Fibroblast of the conjunctiva (primary cell): ENCODE measurements at places on chromosomes 5 and 9.
A peak's percentile ranks its signal among the peaks of the same experiment; 100 is the strongest.

- peak; percentile 91 for DNase-seq
These were observed 42.9 kb upstream of the AFAP1L1 start for GRCh38 chr5:149228618-149229297.

GRCh38 chr9:132059361-132059760 is 20.3 kb downstream of the MED27 start:
- no peak for DNase-seq

- no peak for DNase-seq
These were observed 15.0 kb downstream of the TRPC7 start for GRCh38 chr5:136350343-136350742.

DNA sequence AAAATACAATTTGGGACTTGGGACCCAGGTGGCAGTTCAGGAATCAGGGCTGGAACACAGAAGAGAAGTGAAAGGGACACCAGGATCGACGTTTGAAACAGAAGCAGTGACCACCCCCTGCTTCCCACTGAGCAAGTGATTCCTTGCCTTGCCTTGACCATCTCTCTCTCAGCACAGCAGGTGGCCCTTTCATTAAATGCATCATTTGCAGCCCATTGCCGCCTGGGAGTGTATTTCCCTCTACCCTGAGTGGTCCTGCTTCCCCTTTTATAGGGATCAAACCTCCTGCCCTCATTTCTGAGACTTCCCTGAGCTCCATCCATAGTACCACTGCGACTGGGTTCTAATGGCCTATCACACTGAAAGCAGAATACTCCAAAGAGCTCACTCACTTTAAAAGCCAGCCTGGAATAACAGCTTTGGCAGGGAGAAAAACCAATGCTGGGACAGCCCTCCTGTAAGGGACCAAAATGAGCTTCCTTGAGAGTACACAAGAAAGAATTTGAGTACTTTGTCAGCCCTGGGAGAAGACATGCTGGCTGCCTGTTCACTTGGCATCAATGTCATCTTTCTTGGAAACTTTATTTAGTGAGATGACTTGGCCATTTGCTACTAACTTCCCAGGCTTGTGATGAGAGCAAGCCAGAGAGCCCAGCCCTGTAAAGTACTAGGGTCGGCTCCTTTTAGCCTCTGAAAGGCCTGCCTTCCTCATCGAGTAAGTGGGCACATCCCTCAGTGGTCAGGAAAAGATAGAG is 149.7 kb downstream of the SLIT3 start:
- no peak for DNase-seq

DNA sequence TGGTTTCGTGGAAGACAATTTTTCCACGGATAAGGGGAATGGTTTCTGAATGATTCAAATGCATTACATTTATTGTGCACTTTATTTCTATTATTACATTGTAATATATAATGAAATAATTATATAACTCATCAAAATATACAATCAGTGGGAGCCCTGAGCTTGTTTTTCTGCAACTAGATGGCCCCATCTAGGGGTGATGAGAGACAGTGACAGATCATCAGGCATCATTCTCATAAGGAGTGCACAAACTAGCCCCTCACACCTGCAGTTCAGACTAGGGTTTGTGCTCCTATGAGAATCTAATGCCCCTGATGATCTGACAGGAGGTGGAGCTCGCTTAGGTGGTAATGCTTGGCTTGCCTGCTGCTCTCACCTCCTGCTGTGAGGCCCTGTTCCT is 6.4 kb downstream of the ISCA1 start:
- DNase-seq, result no peak

GRCh38 chr9:116149844-116150243 is 3.7 kb upstream of the PAPPA start:
- no peak for DNase-seq

- no peak for DNase-seq
These were observed 69.7 kb upstream of the DAPK1 start for GRCh38 chr9:87427851-87428506.

GRCh38 chr5:35904443-35905132 is 33.8 kb downstream of the CAPSL start:
- no peak for DNase-seq

GRCh38 chr5:68958428-68958827 is 135.4 kb upstream of the SLC30A5 start:
- DNase-seq, result no peak

- no peak for DNase-seq
These were observed 95.1 kb downstream of the RNF180 start for GRCh38 chr5:64260756-64261155.

- DNase-seq, result no peak
These were observed 72.1 kb upstream of the GALNT10 start for GRCh38 chr5:154118385-154118784.

DNA sequence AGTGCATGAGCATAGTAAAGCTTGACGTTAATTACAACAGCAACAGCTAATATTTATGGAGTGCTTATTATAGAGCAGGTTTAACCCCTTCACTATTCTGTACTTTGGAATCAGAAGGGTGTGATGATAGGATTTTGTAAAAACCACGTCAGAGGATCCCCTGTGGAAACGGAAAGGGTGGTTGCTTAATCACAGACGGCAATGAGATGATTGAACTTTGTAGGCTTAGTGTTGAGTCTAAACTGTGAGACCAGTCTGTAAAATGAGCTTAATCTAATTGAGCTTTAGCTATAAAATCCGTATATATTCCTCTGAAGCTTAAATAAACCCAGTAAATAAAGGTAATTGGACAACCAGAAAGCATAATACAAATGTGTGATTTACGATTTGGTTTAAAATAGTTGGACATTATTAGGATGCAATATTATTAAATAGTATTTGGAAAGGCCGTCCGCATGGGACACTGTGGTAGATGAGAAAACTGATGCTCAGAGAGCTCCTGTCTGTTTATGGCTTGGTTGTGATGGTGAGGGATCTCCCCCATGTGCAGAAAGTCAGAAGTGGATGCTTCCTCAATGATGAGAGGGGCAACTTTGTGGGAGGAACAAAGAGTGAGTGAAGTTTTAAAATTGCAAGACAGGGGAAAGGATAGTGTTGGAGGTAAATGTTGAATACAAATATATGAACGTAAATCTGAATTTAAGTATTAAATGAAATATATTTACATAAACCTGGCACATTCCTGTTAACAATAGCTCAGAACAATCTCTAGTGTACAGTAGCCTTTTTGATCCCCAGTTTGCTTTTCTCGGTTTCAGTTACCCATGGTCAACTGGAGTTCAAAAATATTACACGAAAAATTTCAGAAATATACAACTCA is 23.4 kb upstream of the SCGB3A2 start:
- DNase-seq, result no peak

DNA sequence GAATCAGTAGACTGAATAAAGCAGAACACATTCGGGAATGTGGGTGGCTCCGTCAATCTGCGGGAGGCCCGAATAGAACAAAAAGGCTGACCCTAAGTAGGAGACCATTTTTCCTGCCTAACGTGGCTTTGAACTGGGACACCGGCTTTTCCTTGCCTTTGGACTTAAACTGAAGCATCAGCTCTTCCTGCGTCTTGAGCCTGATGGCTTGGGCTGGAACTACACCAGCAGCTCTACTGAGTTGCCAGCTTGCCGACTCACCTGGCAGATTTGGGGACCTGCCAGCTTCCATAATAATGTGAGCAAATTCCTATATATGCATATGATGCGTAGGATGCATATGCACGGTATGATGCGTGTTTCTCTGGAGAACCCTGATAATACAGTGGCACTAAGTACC is 111.3 kb downstream of the DAPK1 start:
- no peak for DNase-seq

- DNase-seq, result no peak
These were observed 251.6 kb downstream of the ADGRV1 start for GRCh38 chr5:90810211-90810610.

GRCh38 chr5:149652697-149653096 is 71.4 kb downstream of the ARHGEF37 start:
- DNase-seq, result no peak

- DNase-seq, result no peak
These were observed 229.9 kb downstream of the EBF1 start for GRCh38 chr5:158869854-158870253.

DNA sequence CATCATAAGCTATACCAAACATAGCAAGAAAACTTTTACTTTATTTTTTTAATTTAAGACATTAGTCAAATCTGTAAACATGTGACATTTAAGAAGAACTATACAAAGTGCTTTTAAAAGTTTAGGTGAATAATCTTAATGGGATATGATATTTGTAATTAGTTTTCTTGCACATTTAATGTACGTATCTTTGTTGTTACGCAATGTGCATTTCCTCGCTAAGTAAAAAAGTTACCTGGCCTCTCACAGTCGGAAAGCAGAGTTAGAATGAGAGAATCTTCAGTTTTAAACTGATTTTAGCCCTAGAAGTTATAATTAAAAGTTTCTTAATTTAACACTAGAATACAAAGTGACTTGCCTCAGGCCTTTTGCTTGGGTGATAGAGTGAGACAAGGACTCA is 589.8 kb downstream of the DMRTA1 start:
- DNase-seq, result no peak

DNA sequence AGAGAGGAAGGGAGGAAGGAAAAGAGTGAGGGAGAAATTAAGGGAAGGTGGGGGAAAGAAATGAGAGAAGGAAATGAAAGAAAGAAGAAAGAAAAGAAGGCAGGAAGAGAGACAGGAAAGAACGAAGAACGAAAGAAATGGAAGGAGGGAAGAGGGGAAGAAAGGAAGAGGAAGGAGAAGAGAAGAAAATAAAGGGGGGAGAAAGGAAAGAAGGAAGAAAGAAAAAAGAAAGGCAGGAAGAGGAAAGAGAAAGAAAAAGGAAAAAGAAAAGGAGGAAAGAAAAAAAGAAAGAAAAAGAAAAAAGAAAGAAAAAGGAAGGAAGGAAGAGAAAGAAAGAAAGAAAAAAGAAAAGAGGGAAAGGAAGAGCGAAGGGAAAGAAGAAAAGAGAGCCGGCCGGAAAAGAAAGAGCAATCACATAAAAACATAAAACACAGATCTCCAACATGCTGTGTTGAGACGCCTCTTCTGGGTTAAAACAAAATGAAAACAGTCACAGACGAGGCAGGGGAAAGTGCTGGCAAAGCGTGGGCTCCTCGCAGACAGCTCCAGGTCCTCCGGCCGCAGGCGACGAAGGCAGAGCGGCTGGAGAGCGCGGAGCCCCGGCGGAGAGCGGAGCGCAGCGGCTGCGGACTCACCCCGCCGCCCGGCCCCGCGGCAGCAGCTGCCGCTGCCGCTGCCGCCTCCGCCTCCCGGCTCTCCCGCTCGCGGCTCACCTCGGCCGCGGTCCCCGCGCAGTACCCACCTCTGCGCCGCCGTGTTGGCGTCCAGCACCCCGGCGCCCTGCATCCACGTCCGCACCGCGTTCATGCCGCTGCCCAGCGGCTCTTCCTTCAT is 896 bp downstream of the EBF1 start:
- DNase-seq, result no peak

GRCh38 chr5:25540628-25541027 is 895.9 kb upstream of the CDH10 start:
- no peak for DNase-seq

- peak; percentile 90 for DNase-seq
These were observed 14.9 kb upstream of the C5orf63 start for GRCh38 chr5:127088251-127088650.

- DNase-seq, result no peak
These were observed 70.1 kb upstream of the PANK3 start for GRCh38 chr5:168649306-168649705.

- no peak for DNase-seq
These were observed 232.0 kb downstream of the RFK start for GRCh38 chr9:76162086-76162730.
